CD4-positive, alpha-beta T cell treated with Interleukin-15 for 4 hours (primary cell): ENCODE measurements at places on chromosomes 1 and 21.

DNA sequence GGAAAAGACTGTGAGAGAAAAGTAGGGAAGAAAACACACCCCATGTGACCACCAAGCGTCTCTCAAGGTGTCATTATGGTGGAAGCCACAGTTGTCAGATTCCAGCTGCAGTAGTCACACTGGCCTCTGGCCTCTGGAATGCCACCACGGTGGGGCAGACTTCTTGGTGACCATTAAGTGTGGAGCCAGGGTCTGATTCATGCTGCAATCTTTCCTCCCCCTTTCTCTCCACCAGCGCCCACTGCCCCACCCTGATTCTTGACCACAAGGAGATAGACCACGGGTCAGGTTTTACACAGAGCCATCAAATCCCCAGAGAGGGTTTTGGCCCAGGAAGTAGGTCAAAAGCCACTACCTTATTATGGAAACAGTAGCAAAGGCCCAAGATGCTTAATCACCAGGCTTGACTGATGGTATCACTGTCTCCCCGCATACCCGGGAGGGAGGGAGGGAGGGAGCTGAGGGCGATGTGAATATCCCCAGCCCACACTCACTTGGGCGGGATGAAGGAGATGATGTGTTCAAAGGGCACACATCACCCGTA lies 52.7 kb upstream of the GRHL3 start:
- no peak for DNase-seq

- DNase-seq = no peak
Observed at GRCh38 chr1:57620605-57621004, 196.7 kb upstream of the DAB1 start.

- DNase-seq = no peak
Observed at GRCh38 chr1:21018673-21019072, 158.0 kb downstream of the EIF4G3 start.

- DNase-seq = peak; percentile 19
Observed at GRCh38 chr21:44485254-44485793, 30.0 kb downstream of the LRRC3 start.

- DNase-seq = no peak
Observed at GRCh38 chr1:93842750-93843500, 36.1 kb downstream of the DNTTIP2 start.

DNA sequence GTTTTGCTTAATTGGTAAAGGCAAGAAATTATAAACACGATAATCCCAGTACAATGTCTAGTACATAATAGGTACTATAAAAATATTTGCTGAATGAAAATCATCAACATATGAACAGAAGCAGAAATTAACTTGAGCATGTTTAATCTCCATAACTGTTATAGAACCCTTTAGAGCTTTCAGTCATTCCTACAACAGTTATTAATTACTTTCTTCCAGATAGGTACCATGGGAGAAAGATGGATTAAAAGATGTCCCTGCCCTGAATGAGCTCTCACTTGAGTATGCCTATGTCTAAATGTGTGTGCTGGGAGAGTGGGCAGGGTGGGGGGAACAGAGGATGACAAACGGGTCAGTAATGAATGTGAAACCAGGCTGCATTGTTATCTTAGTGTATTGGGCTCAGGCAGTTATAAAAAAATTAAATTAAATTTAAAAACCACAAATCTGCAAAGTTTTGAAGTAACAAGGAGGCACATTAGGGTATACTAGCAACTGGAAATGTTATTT lies 2.4 kb downstream of the EPS15 start:
- DNase-seq = no peak

GRCh38 chr1:241553886-241554592 lies 21.9 kb downstream of the KMO start:
- DNase-seq = no peak

GRCh38 chr1:76666499-76666898 lies 200.8 kb upstream of the ST6GALNAC5 start:
- no peak for DNase-seq

GRCh38 chr1:54582566-54583306 lies 34.7 kb downstream of the ACOT11 start:
- no peak for DNase-seq

DNA sequence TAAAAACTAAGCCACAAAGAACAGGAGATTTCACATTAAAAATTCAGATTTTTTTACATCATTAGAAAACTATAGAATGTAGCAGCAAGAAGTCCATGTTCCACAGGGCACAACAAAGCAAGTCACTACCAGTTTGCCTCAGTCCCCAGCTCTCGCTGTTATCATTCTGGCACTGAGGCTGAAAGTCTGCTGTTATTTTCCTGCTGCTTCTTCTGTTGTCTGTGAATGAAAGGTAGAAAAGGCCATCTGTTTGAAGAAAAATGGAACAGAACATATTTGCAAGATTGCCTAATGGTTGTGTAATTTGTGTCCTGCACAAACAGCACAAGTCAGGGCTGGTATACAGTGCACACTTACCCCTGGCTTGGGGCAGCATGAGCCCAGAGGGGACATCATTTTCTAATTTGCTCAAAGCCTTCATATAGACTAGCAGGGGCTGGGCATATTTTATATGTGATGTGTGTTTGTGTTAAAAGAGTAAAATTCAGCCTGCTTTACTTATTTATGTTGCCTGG lies 105.6 kb upstream of the COG2 start:
- no peak for DNase-seq

DNA sequence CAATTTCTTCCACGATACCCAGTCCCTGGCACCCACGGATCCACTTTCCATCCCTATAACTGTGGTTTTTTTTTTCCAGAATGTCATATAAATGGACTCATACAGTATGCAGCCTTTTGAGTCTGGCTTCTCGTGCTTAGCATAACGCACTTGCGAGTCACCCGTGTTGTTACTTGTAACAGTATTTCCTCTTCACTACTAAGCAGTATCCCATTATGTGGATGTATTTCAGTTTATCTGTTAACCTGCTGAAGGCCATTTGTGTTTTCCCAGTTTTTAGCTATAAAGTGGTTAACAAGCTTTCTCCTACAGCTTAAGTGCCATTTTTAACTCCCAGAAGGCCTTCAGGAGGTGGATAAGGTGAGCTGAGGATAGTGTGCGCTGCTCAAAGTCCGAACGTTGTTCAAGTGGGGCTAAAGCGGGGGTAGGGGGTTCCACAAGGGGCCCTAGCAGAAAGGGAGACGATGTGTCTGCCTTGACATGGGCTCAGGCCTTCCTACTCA lies 829 bp downstream of the ADAR start:
- DNase-seq = no peak

- no peak for DNase-seq
Observed at GRCh38 chr1:87942165-87942564, 613.5 kb downstream of the LMO4 start.

DNA sequence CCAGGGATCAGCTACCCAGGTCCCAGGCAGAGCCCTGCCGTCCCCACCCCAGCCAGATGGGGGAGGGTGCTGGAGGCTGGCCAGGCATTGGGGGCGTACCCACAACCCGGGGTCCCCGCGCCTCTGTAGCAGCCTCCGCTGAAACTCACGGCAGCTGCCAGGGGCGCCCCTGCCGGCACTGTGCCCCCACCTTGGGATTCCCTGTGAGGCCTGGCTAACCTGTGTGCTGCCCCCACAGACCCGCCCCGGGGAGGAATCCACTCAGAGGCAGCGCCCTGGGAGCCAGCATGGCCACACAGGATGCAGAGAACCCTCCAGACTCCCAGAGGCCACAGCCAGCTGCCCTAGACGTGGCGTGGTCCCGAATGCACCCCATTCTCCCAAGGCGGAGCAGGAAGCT lies 3.8 kb downstream of the DVL1 start:
- no peak for DNase-seq

DNA sequence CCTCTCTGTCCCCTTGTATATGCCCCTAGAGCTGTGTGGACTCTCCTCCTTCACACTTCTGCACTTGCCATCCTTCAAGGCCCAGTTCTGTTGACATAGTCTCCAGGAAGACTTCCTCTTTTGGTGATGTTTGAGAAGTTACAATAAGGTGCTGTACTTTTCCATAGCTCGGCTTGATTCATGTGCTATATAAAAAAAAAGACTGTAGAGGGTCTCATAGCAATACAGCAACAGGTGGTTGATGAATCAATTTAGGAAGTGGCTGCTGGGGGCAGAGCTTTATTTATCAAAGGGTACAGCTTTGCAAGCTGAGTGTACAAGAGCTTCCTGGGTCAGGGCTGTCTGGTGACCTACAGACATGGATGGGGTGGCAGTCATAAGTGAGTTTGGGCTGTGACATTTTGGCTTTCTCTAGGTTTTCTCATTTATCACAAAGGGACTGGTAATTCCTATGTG lies 102.7 kb downstream of the RUNX1 start:
- peak; percentile 32 for DNase-seq

DNA sequence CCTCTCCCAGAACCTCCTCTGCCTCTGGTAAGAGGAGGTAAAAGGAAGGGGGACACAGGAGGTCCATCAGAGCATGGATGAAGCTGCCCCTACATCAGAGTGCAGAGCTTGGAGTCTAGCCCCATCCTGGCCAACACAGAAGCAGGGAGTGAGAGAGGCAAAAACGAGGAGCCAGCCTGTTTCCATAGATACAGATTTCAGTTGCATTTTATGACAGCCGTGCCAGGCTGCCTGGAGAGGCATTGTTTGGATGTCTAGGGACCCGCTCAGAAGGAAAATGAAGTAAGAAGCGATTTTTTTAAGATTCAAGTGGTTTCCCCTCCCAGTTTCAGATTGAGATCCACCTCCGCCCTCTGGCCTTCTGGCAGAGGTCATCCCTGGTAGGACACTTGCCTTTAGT lies 11.5 kb upstream of the GJA8 start:
- DNase-seq = no peak

- DNase-seq = no peak
Observed at GRCh38 chr1:1352786-1353388, 3.7 kb upstream of the DVL1 start.

DNA sequence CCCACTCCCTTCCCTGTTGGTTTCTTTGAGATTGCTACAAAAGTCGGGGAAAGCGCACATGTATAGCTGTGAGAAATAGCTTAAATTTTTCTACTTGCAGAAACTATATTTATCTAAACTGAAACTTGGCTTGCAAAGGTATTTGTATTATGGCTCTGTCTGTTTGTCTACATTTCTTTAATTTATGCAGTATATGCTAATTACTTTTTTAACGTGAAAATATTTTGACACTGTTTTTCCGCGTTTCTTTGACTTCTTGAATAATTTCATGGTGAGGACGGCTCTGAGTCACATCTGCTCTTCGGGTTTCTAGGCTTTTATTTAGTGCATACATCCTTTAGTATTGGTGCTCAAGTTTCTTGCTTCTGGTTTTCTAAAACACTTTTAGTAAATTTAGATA lies 182.1 kb upstream of the ZRANB2 start:
- no peak for DNase-seq

DNA sequence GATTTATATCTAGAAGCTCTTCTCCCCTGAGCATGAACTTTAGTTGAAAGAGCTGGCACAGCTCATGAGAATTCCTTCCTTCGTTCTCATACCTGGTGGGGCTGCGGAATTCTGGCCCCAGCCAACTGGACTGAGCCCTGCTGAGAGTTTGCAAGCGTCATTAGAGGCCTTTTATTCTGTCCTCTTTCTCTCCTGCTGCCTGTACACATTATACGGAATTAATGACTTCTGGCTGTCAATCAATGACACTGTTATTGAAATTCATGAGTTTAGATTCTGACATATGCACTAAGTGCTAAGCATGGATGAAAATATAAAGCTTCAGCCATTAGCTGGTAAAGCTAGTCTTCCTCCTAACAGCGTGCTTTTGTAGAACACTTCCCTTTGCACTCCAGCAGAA lies 27.5 kb downstream of the KAZN start:
- no peak for DNase-seq

DNA sequence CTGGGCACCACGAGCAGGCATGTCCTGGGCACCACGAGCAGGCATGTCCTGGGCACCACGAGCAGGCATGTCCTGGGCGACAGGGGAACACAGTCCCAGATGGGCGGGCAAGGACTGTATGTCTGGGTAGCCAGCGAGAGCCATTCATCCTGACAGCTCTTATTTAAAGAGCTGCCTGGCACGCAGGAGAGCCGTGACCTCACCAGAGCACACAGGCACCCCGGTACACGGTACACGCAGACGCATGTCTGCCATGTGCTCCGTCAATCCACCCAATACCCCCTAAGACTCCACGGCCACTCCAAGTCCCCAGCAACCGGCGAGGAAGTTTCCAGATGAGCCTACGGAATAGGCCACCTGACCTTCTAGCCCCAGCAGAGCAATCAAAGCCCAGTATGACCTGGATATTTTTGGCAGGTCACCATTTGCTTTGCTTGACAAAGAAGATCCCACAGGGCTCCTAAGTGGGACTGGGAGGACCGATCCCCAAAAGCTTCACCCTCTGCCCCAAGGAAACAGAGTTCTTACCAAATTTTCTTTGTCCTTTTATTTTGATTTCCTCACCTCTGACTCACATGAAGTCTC lies 51.7 kb downstream of the CASZ1 start:
- DNase-seq = no peak

GRCh38 chr1:17717594-17718535 lies 37.3 kb upstream of the ACTL8 start:
- DNase-seq = no peak

DNA sequence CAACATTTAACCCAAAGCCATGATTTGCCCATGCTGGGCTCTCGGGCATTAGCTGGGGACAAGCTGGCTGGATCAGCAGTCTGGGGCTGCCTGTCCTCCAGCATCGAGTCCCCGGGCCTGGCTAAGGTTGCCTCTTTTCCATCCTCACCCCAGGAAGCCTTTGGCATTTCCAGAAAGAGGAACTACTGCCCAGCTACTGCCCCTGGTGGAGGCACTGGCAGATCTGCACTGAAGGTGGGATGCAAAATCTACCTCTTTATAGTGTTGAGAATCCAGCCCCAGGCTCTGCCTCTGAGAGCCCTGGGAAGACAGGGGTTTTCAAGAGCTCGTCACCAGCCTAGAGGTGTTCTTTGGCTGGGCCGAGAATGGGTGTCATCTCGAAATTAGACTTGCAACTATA lies 635.9 kb downstream of the MATN1 start:
- no peak for DNase-seq

DNA sequence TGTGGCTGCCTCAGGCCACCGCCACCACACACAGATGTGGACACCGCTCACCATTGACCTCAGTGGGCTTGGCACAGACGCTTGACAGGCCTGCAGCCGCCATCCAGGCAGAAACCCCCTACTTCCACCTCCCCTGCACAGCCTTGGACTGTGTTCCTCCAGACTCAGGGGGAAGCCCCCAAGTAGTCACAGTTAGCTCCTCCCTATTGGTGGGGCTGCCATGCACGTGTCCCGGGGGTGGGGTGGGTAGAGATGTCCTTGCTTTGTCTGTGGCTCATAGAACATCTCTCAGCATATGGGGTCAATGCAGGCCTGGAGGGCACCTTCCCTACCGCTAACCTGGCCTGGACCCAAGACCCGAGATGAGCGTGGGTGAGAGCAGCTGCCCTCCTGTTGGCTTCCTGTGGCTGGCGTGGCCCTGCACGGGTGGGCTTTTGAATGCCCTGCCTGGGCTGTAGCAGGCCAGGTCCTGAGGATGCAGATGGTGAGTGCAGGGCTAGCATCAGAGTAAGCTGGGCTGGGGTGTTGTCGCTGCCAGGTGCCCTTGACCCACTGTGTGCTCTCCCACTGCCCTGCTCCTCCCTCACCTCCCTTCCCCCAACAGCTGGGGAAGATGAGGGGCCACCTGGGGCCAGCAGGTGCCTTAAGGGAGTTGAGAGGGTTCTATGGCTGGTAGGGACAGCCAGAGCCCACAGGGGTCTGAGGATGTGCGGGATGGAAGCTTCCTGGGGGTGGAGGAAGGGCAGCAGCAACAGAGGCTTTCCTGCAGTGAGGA lies 6.2 kb downstream of the CROCC start:
- DNase-seq = no peak

GRCh38 chr1:23664837-23665795 lies 26.5 kb upstream of the RPL11 start:
- DNase-seq = no peak

- peak; percentile 86 for DNase-seq
Observed at GRCh38 chr1:40818264-40818961, 34.8 kb downstream of the KCNQ4 start.

- no peak for DNase-seq
Observed at GRCh38 chr1:10935246-10935645, 77.2 kb upstream of the TARDBP start.
